ENCODE measurements at places on chromosomes 12 and 14.

GRCh38 chr12:62375603-62376002 lies 91.0 kb upstream of the MON2 start:
- no peak for DNase-seq

GRCh38 chr14:104282332-104283196 lies 144.2 kb downstream of the KIF26A start:
- no peak for DNase-seq

- no peak for DNase-seq
Observed at GRCh38 chr12:3959799-3960560, 86.8 kb upstream of the PARP11 start.

DNA sequence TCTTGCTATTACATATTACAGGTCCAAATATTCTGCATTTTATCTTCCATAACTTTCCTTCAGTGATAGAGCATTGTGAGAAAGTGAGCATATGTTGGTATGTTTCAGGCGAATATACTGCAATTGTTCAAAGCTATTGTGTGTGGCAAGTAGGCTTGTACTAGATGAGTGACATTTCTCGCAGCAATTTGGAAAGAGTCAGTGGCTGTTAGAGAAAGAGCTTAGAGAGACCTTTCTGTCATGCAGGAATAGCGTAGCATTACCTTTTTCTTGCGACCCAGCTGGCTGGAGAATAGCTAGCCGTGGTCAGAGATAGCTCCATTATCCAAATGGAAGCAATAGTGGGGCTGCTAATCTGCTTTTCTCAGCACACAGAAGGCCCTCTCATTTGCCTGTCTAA lies 678.5 kb upstream of the FOXG1 start:
- DNase-seq, result no peak

All from activated naive CD4-positive, alpha-beta T cell (primary cell).